GM12878 (cell line): ENCODE measurements at places on chromosomes 7 and 10.

- DNase-seq, result no peak
Observed at GRCh38 chr10:8047452-8048280, 6.8 kb upstream of the GATA3 start.

DNA sequence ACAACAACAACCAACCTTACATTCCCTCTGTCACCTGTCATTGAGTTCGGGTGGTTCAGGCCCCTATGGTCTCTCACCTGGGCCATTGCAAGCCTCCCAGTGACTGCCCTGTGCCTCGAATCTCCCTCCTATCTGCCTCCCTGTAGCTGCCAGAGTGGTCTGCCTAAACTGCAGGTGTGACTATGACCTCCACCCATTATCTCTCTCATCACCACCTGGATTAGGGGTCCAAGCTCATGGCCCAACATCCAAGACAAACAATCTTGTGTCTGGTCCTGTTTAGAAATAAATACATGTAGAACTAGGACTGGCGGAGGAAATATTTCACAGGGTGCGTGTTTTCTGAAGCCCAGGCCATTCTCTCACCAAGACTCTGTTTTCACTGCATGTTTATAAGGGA is 146.6 kb downstream of the HERPUD2 start:
- no peak for DNase-seq

- no peak for DNase-seq
Observed at GRCh38 chr7:13727279-13727678, 262.2 kb downstream of the ETV1 start.

DNA sequence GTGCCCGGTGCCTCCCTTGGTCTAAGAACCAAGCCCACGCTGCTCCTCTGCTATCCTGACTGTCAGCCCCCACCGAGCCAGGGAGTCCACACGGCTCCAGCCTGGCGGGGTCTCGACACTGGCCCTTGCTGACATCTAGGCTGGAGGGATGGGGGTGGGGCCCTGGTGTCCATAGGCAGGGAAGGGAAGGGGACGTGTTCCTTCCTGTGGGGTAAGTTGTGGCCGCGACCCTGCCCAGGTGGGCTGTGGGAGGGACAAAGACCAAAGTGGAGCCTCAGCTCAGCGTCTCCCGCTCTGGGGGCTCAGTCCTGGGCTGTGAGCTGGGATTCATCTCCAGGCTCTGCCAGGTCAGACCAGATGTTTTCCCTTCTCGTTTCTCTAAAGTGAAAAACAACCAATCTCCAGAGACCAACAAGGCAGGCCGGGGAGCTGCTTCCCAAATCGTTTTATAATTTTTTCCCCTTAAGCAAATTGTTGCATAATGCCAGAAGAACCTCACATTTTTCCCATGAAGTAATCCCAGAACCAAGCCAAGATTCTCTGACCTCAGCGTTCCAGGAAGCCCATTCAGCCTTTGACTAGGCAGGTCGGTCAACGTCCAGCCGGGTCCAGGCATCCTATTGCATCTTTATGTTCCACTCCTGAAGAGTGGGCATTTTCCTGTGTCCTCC is 101.2 kb downstream of the RGS10 start:
- no peak for DNase-seq

DNA sequence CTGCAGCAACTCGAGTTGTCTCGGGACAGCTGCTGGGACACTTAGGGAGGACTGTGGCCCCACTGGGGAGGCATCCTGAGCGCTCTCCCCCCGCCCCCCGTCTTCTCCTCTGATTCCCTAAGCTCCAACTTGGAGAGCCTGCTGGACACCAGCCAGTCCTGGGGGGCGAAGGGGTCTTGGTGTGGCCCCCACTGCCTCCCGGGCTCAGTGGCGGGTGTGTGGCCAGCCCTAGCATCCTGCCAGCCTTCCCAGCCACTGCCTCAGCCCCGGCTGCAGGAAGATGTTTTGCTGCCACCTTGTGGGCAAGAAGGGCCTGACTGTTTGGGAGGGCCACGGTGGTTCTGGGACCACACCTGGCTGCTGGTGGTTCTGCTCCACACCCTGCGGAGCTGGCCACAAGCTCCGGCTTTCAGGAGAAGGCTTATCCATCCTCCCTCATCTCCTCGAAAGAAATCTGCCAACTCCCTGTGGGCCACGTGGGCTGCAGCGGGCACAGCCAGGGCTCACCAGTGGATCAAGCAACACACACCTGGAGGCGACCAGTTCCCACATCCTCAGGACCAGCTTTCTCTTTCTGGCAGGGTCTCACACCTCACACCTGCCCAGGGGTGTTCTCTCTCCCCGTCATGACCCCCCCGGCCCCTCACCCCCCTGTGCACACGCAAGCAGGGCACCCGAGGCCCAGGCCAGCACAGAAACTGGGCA is 24.8 kb downstream of the AGAP3 start:
- no peak for DNase-seq

GRCh38 chr7:26441002-26441521 is 149.4 kb downstream of the SNX10 start:
- no peak for DNase-seq

GRCh38 chr10:128950916-128951275 is 516.1 kb upstream of the MGMT start:
- DNase-seq, result no peak

GRCh38 chr7:44060948-44061644 is 4.3 kb downstream of the PGAM2 start:
- DNase-seq, result no peak
